PC-9 (cell line): ENCODE measurements at places on chromosomes 16 and 17.

DNA sequence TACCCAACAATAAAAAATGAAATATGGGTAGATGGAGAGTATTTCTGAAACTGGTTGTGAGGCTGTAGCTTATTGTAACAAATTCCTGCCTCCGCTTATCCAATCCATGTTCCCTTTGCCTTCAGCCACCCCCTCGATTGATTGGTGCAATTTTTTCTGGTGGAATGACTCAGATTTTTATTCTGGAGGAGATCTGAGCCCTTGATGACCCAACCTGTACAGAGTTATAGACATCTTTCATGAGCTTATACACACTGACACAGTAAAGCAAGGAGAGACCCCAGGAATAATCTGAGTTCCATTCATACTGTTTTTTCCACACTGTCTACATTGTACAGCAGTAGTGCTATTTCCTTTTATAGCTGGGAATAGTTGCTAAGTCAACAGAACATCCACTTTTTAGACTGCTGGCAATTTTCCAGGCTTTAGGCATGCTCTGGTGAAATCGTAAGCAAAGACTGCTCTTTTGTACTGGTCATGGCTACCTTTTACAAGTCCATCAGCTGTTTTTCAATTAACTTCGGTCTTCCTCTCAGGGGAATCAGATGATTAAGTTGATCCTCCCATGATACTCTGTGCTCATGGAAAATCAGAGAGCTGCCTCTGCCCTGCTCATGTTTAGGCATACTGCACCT lies 30.1 kb downstream of the CCL4 start:
- DNase-seq: no peak

DNA sequence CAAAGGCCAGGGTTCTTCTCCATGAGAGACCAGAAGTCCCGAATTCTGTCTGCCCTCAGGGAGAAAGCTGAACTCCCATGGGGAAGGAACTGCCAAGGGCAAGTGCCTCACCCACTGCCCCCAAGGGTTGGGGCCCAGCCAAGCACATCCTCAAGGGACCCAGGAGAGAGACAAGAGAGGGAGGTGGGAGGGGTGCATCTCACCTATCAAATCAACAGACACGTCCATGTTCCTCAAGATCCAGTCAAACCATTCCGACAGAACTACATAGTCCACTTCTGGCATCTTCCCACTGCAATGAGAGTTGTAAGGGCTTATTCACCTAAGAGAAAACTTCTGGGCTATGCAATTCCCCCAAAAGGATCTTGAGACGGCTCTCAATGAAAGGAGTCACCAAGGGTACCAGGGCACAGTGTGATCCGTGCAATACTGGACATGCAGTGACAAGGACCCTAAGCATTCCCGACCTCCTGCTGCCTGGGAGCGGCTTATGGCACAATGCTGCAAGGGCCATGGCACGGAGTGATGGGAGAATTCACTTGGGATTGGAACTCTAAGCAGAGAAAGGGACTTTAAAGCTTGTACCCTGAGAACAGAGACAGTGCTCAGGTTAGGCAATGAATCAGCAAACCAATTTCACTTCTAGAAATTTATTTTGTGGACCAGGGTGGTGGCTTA lies 32.2 kb downstream of the TK2 start:
- DNase-seq: no peak

DNA sequence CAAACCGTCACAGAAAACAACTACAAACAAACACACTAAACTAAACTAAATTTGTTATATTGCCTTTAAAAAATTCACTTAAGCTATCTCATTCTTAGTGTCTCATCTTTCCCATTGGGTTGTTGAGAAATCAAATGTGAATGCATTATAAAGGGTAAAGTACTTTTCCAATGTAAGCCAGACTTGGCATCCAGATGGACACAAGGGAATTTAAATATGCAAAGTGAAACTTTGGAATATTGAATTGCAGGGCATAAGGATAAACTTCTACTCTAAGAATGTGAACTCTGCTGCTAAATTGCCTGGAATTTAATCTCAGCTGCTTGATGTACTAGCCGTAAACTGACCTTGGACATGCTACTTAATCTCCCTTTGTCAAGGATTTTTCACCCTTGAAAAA lies 1554.6 kb downstream of the CDH8 start:
- DNase-seq: no peak

GRCh38 chr16:1428511-1428910 lies 2.4 kb upstream of the PERCC1 start:
- DNase-seq: no peak

- no peak for DNase-seq
Observed at GRCh38 chr16:4314532-4315185, 1.2 kb upstream of the GLIS2 start.

GRCh38 chr17:2042933-2043332 lies 1.1 kb downstream of the OVCA2 start:
- no peak for DNase-seq

GRCh38 chr16:54808890-54809289 lies 121.8 kb upstream of the IRX5 start:
- no peak for DNase-seq

DNA sequence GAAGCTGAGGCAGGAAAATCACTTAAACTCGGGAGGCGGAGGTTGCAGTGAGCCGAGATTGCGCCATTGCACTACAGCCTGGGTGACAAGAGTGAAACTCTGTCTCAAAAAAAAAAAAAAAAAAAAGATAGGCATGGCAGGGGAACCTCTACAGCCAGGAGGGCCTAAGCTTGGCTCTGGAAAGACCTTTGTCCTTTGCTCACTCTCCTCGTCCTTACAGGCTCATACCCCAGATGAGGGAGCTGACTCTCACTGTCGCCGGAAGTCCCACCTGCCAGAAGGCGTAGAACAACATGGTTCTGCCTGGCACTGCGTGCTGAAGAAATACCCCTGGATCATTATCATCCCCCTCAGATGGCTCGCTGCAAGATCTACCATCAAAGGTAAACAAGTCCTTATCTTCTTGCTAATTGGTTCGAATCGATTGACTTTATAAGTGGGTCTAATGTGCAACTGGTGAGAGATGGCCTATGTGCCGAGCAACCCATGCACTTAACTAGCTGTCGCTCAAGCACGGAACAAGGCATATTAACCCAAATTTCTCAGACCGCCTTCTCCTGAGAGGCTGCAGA lies 29.7 kb downstream of the RTN4RL1 start:
- no peak for DNase-seq

DNA sequence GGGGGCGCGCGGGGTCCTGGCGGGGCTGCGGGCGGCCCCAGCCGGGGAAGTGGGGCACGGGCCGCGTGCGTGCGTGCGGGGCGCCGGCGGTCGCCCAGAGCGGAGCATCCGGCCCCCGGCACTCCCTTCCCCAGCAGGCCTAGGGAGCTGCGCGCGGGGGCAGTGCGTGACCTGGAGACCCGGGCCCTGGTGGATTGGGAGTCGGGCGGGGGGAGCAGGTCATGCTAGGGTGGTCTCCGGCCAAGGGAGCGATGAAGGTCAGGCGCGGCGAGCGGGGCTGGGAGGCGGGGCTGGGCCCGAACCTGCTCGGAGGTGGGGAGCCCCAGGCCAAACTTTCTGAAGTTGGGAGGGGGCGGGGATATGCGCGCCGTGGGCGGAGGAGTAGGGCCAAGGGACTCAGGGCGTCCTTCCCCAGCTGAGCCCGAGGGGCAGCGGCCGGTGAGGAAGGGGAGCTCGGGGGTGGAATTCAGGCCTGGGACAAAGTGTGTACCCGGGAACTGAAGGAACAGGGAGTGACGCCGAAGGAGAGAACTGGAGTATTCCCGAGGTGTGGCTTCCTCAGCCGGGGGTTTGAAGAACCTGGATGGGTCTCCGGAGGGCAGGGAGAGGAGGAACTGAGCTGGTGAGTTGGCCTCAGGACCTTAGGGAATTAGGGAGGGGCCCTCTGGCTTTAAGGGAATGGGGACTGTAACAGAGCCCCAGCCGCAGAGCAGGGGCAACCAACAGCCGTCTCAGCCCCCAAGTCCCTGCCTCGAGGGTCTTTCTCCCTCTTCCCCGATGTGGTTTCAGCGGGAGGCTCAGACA lies 589 bp downstream of the XYLT2 start:
- peak; percentile 35 for DNase-seq

DNA sequence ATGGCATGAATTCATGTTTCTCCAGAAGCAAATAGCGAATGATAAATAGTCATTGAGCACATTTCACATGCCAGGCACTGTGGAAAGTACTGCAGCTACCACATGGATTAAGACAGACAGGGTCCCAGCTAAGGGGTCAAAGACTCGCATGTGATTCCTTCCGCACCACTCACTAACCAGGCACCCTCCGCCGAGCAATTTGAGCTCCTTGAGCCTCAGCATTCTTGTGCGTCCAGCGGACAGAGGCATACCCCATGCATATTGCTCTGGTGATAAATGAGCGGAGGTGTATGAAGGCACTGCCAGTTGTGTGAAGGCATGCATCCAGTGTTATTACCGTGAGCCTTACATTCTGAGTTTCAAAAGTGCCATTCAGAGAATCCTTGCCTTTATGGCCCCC lies 358.7 kb downstream of the HS3ST4 start:
- DNase-seq: no peak

GRCh38 chr16:70685938-70686375 lies at the start of gene MTSS2:
Gene MTSS2, minus strand, starts transcription at chr16:70686053. Its CDS starts 262 bp downstream, at chr16:70685791.
- peak; percentile 82 for DNase-seq

DNA sequence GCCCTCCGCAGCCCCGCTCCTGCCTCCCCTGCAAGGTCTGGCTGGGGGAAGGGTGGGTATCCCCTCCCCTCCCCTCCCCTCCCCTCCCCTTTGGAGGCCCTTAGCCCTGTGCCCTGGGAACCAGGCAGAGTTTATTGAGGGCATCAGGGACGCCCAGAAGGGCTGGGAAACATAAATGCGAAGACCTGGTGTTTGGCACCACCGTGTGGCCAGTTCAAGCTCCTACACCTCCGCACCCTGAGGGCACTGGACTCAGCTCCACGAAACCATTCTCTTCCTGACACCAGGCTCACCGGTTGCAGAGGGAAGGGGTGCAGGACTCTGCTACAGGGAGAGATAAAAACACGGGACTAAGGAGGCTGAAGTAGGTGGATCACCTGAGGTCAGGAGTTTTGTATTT lies 1.0 kb upstream of the AIPL1 start:
- peak; percentile 45 for DNase-seq

DNA sequence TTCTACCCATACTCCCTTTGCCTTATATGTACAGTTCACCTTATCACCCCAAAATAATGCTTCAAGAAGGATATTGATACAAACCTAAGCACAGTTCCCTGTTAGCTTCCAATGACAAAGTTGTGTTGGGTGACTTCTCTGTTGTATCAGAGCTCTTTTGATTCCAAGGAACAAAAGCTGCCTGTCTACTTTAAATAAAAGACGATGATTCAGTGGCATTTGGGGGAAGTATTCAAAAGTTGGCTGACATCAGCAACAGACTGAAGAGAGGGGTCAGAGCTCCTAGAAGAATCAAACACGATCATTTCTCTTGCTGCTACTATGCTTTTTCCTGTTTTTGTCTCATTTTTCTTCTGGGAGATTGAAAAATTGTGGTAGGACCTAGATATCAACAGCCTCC lies 69.4 kb upstream of the CA10 start:
- DNase-seq: no peak

GRCh38 chr16:55062442-55062841 lies 131.8 kb downstream of the IRX5 start:
- no peak for DNase-seq

GRCh38 chr17:82152556-82153294 lies 54.7 kb upstream of the FASN start:
- DNase-seq: no peak
